NCI-H2029 (cell line): ENCODE measurements at places on chromosomes 13 and 19.

GRCh38 chr13:110109140-110109783 is 197.7 kb downstream of the COL4A1 start:
- DNase-seq, result no peak

DNA sequence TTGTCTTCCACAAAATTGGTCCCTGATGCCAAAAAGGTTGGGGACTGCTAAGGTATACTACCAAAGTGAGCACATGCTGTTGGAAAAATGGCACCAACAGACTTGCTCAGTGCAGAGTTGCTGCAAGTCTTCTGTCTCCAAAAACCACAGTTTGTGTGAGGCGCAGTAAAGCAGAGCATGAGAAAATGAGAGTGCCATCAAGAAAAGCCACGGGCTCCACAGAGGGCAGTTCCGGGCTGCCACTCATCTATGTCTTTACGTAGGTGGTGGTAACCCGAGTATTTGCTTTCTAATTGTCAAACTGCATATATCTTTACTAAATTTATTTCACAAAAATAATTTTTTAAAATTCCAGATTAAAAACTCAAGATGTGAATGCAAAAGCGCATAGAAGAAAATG is 123.8 kb downstream of the RNF17 start:
- DNase-seq, result no peak

- no peak for DNase-seq
Observed at GRCh38 chr19:23203841-23204344, 46.3 kb downstream of the ZNF724 start.

DNA sequence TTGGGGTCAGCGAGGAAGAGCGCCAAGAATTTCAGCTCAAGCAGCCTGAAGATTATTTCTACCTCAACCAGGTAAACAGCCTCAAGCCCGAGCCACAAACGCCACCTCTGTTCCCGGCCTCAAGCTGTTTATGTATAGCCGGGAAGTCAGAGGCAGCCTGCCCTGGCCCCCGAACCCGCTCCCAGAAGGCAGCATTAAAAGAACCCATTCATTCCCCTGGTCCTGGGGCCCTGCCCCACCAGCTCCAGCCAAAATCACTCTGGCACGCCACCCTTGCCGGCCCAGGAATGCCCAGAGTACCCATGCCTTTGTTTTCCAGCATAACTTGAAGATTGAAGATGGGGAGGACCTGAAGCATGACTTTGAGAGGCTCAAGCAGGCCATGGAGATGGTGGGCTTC is 61.2 kb upstream of the USE1 start:
- no peak for DNase-seq
